Heart left ventricle (tissue), 16 donors: ENCODE measurements at places on chromosomes 4 and X. TPM values are rescaled to one million over a fixed set of nuclear protein-coding genes. Genes with fewer than 3 reads are reported as not detected.

Gene KIT
- total RNA-seq = 3.2 TPM

Gene GAGE1
- not detected for total RNA-seq

Gene PNMA6A
- 1.4 TPM for total RNA-seq

Gene F8A2
- not detected for total RNA-seq

Gene TASL
- not detected for total RNA-seq

Gene ADH7
- total RNA-seq = not detected

Gene CASP3
- total RNA-seq = 8.0 TPM

Gene PPP2R3B
- 98.3 TPM for total RNA-seq

DNA sequence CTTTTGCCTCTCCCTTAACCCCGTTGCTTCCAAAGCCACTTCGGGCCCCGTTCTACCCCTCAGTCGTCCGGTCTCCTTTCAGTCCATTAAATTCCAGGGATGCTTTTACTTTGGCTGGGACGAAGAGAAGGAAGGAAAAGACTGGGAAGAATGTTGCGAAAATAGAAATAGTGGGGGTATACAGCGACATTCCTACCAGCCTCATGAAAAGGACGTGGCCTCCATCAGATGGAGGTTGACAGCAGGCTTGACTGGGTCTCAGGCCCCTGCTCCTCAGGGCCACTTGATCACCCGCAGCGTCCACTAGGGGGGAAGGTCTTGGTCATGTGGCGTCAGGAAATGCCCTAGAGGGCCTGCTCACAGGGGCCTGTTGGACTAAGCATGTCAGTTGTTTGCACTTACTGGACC lies 657 bp upstream of the ANKRD50 start:
- H3K36me3 ChIP-seq = no peaks in the 10 kb centered on the region
- H3K4me1 ChIP-seq = peaks cover 27% of the 10 kb centered on the region
- peak; percentile 84 for DNase-seq
- H3K27ac ChIP-seq = peak overlapping the region; percentile 92
- H3K27me3 ChIP-seq = no peaks in the 10 kb centered on the region

GRCh38 chr4:141124224-141124623 lies 9.0 kb downstream of the RNF150 start:
- no peaks in the 10 kb centered on the region for H3K27me3 ChIP-seq
- no peak overlapping the region for H3K27ac ChIP-seq
- no peaks in the 10 kb centered on the region for H3K36me3 ChIP-seq
- no peak for DNase-seq
- H3K4me3 ChIP-seq = no peak overlapping the region

GRCh38 chr4:168654104-168654847 lies 157.4 kb downstream of the PALLD start:
- DNase-seq = no peak
- no peaks in the 10 kb centered on the region for H3K36me3 ChIP-seq
- H3K4me1 ChIP-seq = peaks cover 33% of the 10 kb centered on the region
- H3K27ac ChIP-seq = no peak overlapping the region
- no peak overlapping the region for H3K4me3 ChIP-seq
- no peaks in the 10 kb centered on the region for H3K27me3 ChIP-seq

- no peaks in the 10 kb centered on the region for H3K36me3 ChIP-seq
- no peak overlapping the region for H3K27ac ChIP-seq
- no peak overlapping the region for H3K4me3 ChIP-seq
- H3K27me3 ChIP-seq = peaks cover 91% of the 10 kb centered on the region
- no peak for DNase-seq
These were observed 4.7 kb upstream of the NKX6-1 start for GRCh38 chr4:84503495-84504437.

- H3K4me1 ChIP-seq = no peaks in the 10 kb centered on the region
- peaks cover 45% of the 10 kb centered on the region for H3K36me3 ChIP-seq
- no peak overlapping the region for H3K27ac ChIP-seq
- H3K4me3 ChIP-seq = no peak overlapping the region
- H3K27me3 ChIP-seq = no peaks in the 10 kb centered on the region
These were observed 181.8 kb downstream of the PTTG2 start for GRCh38 chr4:38141808-38142500.

DNA sequence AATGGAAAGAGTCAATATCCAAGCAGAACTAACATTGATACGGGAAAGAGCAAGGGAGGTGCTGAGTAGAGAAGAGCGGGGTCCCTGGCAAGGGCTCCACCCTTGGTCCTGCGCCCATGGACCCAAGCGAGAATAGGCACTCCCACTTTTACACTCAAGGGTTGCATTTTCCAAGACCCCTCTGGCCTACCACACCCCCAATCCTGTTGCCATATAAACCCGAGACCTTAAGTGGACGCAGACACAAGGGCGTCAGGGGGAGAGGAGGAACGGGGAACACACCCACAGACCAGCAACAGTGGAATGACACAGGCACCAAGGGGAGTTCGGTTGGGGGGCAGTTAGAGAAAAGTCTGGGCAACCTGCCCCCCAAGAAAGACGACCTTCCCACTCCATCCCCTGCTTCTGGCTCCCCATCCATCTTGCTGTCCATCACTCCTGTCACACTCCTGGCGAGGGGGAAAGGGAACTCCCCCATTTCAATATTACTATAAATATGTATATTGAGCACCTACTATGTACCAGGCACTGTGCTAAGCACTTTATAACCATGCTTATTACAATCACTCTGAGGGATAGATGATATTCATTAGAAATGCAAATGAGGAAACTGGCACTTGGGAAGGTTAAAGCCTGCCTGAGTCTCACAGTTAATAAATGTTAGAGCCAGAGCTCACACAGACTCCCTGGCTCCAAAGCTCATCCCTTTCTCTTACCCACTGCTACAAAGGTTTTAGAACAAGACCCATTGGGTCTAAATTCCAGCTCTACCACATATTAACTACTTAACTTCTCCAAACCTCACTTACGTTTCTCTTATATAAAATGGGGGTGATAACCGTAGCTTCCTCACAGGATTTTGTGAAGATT lies 51.7 kb downstream of the SCD5 start:
- no peaks in the 10 kb centered on the region for H3K27me3 ChIP-seq
- no peak overlapping the region for H3K4me3 ChIP-seq
- H3K4me1 ChIP-seq = no peaks in the 10 kb centered on the region
- no peak for DNase-seq

DNA sequence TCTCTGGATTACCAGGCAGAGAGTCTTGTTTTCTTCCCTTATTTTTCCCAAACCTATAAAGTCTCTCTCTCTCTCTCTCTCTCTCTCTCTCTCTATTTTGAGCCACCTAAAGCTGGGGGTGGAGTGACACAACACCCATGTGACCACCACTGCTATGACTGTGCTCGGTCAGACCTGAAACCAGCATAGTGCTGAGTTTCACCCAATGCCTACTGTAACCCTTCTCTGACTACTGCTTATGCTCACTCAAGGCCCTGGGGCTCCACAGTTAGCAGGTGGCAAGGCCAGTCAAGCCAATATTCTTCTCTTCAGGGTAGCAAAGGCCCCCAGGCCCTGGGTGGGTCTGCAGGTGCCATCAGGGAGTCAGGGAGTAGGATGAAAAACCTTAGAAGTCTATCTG lies 114.7 kb upstream of the ARMCX2 start:
- no peak overlapping the region for H3K27ac ChIP-seq
- no peaks in the 10 kb centered on the region for H3K36me3 ChIP-seq

DNA sequence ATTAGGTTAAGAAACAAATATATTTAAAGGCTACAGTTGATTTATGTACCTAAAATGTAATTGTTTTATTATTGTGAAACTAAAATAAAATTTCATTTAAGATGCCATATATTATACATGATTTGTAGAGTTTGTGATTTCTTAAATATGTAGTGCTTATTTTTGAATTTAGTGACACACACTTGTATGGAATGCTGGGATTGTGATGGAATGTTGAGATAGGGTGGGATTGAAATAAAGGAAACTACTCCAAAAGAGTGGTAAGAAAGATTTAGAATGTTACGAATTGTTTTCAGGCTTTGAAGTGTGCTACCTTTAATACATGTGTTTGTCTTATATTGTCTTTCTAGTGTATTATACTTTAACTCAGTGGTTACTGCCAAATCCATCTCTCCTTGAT lies 330.3 kb upstream of the PITX2 start:
- no peaks in the 10 kb centered on the region for H3K4me1 ChIP-seq
- H3K27me3 ChIP-seq = no peaks in the 10 kb centered on the region
- no peaks in the 10 kb centered on the region for H3K36me3 ChIP-seq
- no peak for DNase-seq
- no peak overlapping the region for H3K27ac ChIP-seq

DNA sequence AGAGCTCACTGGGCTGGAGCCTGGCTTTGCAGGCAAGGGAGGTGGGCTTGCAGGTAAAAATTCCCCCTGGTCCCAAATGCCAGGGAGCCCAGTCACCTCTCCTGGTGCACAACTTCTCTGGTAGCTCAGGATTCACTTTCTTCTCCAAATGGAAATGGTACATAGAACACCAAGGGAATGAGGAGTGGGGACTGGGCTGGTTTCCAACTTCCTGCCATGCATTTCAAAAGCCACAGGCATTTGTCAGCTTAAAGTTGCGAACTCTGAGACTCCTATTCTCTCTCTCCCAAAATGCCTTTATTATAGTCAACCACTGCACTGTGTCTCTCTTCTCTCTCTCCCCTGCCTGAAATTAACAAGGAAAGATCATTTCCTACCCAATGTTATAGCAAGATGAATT lies 177.3 kb downstream of the GRIA3 start:
- no peaks in the 10 kb centered on the region for H3K36me3 ChIP-seq
- no peaks in the 10 kb centered on the region for H3K4me1 ChIP-seq
- H3K27ac ChIP-seq = no peak overlapping the region
- no peak for DNase-seq

DNA sequence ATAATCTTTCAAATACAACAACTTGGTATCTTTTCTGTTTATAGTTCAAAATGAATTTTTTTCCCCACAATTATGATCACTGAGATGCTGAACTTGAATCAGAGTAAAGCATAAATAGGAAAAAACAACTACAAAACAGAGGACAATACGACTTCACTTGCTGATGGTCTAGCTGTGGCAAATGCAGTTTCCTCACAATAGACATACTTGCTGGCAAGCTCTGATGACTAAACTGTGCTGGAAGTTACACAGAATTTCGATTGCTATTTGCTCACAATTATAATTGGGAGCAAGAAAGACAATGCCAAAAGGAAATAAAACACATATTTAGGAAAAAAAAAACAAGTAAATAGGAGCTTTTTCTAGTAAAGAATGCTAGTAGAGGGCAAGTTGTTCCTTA lies 14.7 kb downstream of the VEGFC start:
- no peak overlapping the region for H3K27ac ChIP-seq
- no peaks in the 10 kb centered on the region for H3K36me3 ChIP-seq
- no peaks in the 10 kb centered on the region for H3K27me3 ChIP-seq
- peaks cover 20% of the 10 kb centered on the region for H3K4me1 ChIP-seq
- H3K4me3 ChIP-seq = no peak overlapping the region

DNA sequence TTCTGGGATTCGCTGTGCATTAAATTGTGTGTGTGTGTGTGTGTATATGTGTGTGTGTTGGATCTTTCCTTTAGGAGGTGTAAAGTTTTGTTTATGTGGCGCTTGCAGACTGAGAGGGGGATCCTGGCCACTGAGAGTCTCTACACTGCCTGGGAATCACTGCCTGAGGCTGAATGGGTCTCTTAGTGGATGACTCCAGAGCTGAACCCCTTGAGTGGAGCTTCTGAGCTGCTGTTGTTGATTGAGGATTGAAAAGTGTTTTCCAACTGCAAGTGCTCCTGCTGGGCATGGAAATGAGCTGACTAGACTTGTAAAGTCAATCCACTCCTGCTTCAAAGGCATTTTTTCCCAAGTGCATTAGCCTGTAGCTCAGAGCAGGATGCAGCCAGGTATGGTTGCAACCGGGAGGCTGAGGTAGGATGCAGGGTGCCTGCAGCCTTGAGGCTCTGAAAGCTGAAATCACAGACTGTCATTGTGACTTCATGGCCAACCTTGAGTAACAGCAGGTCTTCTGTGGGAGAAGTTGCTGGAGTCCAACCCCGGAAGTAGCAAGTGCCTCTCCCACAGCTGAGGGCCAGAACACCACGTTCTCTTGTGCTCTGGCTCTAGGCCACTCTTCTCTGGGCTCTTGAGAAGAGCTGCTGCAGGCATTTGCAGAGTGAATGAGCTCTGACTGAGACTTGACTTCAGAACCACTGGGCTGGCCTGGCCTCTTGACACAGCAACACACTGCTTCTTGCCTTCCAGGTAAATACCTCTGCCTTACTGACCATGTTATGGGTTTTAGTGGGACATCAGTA lies at the start of gene TBX22:
TBX22 (plus strand) TSS at position 613 of the 800 bp plus-strand sequence. CDS start 7,517 bp downstream, outside the sequence.
- no peaks in the 10 kb centered on the region for H3K36me3 ChIP-seq
- H3K27me3 ChIP-seq = no peaks in the 10 kb centered on the region
- DNase-seq = no peak
- H3K4me3 ChIP-seq = no peak within 1 kb of the TSS
- no peak within 1 kb of the TSS for H3K27ac ChIP-seq

- H3K27me3 ChIP-seq = no peaks in the 10 kb centered on the region
- H3K27ac ChIP-seq = no peak overlapping the region
- no peaks in the 10 kb centered on the region for H3K36me3 ChIP-seq
- no peak overlapping the region for H3K4me3 ChIP-seq
- DNase-seq = no peak
These were observed 336.1 kb upstream of the BOD1L1 start for GRCh38 chr4:13963601-13964000.

- peak overlapping the region; percentile 40 for H3K27ac ChIP-seq
- H3K36me3 ChIP-seq = peaks cover 45% of the 10 kb centered on the region
- no peak overlapping the region for H3K4me3 ChIP-seq
These were observed 46.7 kb downstream of the IRF2 start for GRCh38 chr4:184427687-184428086.

DNA sequence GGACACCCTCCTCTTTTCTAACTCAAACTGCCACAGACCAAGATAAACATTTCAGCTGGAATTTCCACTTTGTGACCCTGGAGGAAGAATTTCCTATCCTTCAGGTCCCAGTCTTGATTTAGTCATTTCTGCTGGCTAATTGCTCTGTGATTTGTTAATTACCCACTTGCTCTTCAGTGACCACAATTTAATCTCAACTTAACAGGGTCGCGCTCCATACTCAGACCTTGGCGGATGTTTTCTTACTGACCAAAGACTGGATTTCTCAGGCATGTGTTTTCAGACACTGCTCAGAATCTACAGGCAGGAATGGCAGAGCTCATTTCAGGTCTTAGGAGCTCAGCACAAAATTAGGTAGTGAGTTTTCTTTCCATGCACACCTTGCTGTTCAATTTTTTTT lies 188.9 kb downstream of the ASMT start:
- peaks cover 6% of the 10 kb centered on the region for H3K27me3 ChIP-seq
- no peak overlapping the region for H3K4me3 ChIP-seq
- no peaks in the 10 kb centered on the region for H3K4me1 ChIP-seq
- no peak for DNase-seq
- no peak overlapping the region for H3K27ac ChIP-seq

DNA sequence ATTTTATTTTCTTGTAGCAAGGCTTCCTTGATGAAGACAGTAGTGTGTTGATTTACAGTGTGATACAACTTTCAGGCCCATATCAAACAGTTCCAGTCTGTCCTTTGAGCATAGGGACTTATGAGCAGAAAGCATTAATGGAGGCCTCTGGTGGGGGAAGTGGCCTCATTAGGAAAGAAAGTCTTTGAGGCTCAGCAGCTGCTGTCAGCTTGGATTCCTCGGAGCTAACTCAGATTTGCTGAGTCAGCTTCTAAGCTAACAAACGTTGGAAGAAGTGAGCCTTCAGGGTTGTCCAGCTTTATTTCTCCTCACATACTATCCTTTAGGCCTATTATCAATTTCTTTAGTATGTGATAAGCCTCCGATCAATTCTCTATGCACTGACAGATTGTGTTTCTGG lies 15.8 kb upstream of the SFRP2 start:
- H3K36me3 ChIP-seq = no peaks in the 10 kb centered on the region
- no peak overlapping the region for H3K4me3 ChIP-seq
- no peak overlapping the region for H3K27ac ChIP-seq
- DNase-seq = no peak
- no peaks in the 10 kb centered on the region for H3K4me1 ChIP-seq

- H3K27ac ChIP-seq = no peak overlapping the region
- no peak for DNase-seq
- H3K4me3 ChIP-seq = no peak overlapping the region
- H3K36me3 ChIP-seq = no peaks in the 10 kb centered on the region
- H3K27me3 ChIP-seq = no peaks in the 10 kb centered on the region
These were observed 4.1 kb upstream of the NDNF start for GRCh38 chr4:121076416-121076815.
